MV-4-11 (cell line): ENCODE measurements at places on chromosomes 16 and 17.
A peak's percentile ranks its signal among the peaks of the same experiment; 100 is the strongest.

DNA sequence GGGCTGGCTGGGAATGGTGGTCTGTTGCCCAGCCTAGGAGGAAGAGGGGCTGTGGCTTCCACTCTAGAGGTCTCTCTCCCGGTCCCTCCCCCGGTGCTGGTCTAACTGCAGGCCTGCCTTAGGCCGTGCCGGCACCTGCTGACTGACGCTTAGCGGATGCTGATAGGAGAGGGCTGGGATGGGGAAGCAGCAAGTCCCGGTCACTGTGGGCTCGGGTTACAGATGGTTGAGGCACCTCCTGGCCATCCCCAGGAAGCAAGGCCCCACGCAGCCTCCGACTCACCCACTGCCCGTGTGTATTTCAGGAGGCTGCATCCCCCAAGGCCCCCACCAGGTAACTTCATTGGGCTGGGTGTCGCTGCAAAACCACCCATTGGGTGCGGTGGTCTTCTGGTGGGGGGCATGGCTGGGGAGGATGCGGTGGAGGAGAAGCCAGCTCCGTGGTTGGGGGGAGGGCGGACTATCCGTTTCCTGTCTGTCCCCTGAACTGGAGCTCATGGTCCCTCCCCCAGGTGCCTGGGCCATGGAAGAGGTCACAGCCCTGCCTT lies 278.9 kb downstream of the SEC14L1 start:
- peak; percentile 14 for DNase-seq

DNA sequence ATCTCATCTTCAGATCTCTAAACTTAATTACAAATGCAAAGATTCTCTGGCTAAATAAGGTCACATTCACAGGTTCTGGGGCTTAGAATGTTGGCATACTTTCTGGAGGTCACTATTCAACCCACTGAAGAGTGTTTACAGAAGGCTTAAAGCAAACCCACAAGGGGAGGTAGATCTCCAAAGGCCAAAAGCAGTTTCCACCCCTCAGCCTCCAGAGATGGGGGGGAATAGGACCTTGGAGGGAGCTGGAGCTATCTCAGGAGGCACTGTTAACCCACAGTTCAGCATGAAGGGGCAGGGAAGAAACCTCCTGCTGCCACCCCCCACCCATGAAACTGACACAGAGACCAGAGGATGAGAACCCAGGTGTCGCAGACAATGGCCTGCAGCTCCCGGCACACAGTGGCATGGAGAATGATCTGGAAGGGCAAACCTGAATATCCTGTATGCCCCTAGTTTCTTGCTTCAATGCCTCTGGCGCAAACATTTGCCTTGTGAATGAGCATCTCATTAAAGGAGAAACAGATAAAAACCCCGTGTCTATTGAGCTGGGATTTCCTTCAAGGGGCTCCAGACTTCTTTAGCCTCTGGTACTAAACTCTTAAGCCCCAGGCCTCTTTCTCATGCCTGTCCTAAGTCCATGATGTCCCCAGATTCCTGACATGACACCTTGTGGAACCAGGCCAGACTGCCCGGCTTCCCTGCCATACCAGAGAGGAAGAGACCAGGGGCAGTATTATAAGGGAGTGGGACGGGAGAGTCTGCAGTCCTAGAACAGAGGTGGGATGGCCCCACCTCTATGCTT lies 103.1 kb upstream of the CDH5 start:
- no peak for DNase-seq

DNA sequence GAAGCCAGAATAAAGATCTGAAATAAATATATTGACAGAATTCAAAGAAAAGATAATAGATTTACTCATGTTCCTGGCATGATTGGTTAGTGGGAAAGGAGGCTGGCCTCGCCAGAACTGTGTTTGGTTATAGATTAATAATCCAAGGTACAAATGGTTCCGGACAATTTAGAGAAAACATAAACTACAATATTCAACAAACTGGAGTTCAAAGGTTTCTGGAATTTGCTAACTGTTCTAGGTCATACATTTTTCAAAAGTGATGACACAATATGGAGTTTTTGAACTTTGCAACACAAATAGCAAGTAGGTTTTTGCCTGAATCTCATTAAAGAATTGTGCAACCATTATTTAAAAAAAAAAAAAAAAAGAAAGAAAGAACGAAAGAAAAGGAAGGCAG lies 251.7 kb upstream of the SALL1 start:
- no peak for DNase-seq

GRCh38 chr16:75032655-75033054 lies 33.8 kb downstream of the ZNRF1 start:
- DNase-seq = no peak

DNA sequence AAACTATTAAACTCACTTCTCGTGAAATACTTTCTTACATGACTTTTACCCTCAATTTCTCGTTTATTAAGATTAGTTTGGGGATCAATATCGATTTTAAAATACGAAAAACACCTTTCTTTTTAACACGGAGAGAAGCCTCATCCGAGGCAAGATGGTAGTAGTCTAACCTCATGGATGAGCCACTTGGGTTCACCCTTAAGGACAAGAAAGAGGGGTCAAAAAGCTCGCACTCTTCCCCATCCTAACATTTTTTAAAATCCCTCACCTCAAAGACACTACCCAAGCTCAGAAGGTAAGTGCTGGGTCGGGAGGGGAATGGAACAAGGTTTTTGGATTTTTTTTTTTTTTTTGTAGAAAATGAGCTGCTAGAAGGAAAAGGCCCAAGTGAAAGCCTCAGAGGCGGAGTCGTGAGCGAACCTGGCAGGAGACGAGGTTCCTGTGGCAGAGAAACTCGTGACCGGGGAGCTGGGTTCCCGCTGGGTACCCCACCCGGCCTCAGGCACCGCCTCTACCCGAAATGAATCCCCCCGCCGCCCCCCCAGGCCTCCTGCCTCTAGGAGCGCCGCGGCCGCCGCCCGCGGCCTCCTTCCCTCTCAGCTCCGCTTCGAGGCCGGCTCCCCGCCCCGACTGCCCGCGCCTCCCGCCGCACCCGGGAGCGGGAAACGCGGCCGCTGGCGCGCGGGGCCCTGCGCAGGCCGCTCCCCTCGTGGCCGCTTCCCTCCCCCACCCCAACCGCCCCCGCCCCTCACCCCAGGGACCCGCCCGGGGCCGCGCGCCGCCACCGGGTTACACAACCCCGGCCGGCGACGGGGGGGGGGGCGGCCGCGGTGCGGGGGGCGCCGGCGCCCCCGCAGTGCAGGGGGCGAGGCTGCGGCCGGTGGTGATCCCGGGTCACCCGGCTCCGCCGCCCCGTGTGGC lies 1.6 kb downstream of the NUFIP2 start:
- DNase-seq = peak; percentile 26

DNA sequence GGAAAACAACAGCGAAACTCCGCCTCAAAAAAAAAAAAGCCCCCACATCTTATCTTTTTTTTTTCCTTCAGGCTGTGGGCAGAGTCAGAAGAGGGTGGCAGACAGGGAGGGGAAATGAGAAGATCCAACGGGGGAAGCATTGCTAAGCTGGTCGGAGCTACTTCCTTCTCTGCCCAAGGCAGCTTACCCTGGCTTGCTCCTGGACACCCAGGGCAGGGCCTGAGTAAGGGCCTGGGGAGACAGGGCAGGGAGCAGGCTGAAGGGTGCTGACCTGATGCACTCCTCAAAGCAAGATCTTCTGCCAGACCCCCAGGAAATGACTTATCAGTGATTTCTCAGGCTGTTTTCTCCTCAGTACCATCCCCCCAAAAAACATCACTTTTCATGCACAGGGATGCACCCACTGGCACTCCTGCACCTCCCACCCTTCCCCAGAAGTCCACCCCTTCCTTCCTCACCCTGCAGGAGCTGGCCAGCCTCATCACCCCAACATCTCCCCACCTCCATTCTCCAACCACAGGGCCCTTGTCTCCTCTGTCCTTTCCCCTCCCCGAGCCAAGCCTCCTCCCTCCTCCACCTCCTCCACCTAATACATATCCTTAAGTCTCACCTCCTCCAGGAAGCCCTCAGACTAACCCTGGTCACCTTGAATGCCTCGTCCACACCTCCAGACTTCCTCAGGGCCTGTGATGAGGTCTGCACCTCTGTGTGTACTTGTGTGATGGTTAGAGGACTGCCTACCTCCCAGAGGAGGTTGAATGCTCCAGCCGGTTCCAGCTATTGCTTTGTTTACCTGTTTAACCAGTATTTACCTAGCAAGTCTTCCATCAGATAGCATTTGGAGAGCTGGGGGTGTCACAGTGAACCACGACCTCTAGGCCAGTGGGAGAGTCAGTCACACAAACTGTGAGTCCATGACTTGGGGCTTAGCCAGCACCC lies 1.2 kb upstream of the HBA1 start:
- peak; percentile 55 for DNase-seq

DNA sequence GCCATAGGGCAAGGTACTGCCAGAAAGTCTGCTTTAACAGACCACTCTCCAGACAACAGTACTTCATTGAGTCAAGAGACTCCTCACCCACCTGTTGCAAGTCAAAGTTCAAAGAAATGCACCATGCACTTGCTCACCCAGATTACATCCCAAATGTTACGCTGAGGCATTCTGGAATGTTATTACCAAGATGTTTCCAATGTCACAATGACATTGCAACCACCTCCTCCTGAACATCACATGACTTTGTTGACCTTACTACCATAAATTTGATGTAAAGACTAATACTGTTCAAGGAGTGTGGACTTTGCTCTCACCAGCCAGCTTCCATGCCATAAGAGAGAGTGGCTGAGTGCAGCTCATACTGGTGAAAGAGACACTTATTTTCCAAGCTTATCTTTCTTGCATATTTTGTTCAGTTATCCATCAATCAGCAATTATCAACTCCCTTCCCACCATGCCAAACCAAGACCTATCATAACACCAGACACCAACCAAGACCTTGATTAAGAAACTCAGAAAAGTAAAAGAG lies 58.5 kb upstream of the BCAR1 start:
- DNase-seq = no peak

GRCh38 chr17:68634345-68634876 lies 33.2 kb upstream of the FAM20A start:
- no peak for DNase-seq

GRCh38 chr16:78650339-78651074 lies 551.1 kb downstream of the WWOX start:
- no peak for DNase-seq

DNA sequence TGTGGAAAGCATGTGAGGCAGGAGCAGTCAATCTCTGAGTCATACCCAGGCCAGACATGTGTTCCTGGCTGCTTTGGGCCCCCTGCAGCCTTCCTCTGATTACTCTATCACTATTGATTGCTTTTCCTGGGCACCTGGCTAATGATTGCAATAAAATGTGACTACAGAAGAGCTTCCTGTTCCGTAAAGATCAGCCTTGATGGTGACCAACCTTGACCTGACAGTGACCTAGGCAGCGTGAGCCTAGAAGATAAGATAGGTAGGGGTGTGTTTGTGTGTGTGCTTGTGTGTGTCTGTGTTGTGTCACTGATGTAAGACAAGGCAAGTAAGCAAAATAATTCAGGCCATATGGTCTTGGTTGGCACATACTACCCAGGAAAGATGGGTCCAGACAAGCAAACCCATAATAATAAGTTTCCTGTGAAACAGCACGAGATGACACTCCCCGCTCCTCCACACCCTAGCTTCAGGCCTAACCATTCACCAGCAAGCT lies 367.7 kb upstream of the CDH11 start:
- no peak for DNase-seq

DNA sequence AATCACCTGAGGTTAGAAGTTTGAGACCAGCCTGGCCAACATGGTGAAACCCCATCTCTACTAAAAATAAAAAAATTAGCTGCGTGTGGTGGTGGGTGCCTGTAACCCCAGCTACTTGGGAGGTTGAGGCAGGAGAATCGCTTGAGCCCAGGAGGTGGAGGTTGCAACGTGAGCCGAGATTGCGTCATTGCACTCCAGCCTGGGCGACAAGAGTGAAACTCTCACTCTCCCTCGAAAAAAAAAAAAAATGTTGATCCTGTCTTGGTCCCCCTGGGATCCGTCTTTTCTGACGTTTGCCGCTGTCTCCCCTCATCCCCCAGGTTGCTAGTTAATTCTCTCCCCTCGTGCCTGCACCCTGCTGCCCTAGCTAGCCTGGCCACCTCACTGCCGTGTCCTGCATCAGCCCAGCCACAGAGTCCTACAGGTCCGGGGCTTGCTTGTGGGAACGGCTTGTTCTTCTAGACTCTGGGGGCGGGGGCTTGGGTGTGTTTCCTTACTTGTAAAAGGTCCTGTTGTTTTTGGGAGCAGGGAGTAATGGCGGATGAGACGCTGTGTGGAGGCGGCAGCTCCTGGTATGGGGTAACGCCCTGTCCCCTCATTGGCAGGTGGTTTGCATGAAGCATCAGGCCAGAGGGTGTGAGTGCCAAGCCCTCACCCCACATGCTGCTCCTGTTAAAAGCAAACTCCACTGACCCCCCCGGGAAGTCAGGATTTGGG lies 44.6 kb downstream of the PGS1 start:
- DNase-seq = no peak

DNA sequence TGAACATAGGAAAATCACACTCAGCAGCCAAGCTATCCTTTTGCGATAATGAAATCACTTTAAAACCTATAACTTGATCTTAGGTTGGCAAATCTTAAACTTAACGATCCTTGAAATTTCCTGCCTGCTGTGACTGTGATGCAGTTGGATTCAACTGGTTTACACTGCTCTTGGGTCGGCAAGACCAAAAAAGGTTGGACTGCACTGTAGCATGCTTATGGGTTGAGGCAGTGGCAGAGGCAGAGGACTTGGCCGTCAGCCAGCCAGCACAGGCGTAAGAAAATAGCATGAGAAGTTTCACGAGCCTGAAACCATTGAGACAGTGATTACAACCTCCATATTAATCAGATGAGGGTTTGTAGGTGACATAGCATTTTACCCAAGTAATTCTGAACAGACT lies 21.4 kb downstream of the WSB1 start:
- no peak for DNase-seq

GRCh38 chr17:31433811-31434726 lies 42.6 kb downstream of the RAB11FIP4 start:
- no peak for DNase-seq

- DNase-seq = peak; percentile 21
These were observed 79.8 kb upstream of the TMEM132E start for GRCh38 chr17:34499576-34499975.

DNA sequence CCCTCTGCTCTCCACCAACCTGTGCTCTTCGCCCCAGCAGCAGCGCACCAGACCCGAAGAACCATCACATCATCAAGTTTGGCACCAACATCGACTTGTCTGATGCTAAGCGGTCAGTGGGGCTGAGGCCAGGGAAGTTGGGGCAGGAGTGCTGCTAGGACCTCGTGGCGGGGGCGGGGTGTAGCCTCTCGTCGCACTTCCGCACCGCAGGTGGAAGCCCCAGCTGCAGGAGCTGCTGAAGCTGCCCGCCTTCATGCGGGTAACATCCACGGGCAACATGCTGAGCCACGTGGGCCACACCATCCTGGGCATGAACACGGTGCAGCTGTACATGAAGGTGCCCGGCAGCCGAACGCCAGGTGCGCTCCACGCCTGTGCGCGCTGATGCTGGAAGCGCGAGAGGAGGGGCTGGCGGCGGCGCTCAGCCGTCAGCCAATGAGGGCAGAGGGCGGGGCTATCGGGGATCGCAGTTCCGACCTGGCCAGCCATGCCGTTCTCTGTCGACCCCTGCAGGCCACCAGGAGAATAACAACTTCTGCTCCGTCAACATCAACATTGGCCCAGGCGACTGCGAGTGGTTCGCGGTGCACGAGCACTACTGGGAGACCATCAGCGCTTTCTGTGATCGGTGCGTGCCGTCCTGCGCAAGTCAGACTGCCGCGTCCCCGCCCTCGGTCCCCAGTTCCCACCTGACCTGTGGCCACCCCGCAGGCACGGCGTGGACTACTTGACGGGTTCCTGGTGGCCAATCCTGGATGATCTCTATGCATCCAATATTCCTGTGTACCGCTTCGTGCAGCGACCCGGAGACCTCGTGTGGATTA lies 3.2 kb upstream of the TMEM88 start:
- peak; percentile 85 for DNase-seq

GRCh38 chr16:78523212-78523985 lies 423.9 kb downstream of the WWOX start:
- DNase-seq = no peak
